ENCODE measurements at places on chromosomes 4 and X.

DNA sequence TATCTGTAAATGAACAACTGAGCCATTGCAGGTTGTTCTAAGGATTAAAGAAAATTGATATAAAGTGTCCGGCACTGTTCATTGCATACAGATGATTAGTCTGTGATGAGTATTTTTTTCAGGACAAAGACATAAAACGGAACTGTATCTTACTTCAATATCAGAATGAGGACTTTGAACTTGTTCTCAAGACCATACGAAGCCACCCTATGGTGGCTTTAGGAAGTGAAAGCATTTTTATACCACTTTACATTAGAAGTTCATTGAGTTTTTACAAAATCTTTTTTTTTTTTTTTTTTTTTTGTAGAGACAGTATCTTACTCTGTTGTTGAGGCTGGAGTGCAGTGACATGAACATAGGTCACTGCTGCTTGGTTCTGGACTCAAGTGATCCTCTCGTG is 45.2 kb upstream of the TRIM2 start:
- DNase-seq: no peak

GRCh38 chr4:25001509-25001908 is 29.2 kb downstream of the LGI2 start:
- DNase-seq: no peak

DNA sequence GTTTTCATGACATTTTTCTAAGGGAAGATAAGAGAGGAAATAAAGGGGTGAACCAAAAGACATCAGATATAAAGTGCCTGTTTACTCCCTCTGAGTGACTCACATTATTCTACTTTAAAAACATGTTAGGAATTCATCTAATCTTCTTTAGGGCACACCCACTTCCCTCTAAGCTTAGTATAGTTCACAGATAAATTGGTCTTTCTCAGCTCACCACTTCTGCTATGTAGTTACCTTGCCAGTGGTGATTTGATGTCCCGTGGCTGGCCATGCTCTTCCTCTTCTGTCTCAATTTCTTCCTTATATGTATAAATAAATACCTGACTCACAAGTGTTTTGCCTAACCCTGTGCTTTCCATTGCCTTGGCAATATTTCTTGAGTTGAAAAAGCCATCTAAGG is 96.8 kb downstream of the PDLIM5 start:
- no peak for DNase-seq

DNA sequence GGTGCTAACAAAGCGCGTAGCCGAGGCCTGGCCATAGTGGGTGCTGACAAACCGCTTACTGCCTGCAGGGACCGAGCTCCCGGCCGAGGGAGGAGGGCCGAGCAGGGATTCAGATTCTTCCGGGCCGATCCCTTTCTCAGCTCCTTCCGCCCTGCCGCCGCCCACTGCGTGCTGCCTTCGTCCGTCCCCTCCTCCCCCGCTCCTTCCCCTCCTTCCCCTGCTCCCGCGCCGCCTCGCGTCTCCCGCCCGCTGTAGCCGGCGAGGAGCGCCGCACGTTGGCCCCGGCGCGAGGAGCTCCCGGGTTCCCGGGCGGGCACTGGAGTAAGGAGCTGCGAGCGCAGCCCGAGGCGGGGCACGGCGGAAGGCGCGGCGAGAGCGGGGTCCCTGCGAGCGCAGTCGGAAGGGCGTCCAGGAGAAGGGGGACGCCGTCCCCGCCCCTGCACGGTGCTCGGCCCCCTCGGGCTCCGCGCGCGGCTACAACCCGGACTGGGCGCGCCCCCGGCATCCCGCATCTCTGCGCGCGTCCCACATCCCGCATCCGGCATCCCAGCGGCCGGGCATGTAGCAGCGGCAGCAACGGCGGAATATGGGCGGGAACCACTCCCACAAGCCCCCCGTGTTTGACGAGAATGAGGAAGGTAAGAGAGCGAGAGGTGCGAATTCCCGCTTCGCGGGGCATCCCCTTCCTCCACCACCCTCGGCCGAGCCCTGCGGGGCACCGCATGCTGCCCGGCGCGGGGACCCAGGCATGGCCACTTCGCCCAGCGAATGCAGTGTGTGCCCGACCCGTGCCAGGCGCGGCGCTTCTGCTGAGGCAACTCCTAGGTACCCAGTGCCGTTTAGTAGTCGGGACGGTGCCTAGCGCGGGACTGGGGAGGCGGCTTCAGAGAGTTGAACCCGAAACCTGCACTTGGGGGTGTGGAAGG is at the start of gene STK32B:
Gene STK32B, plus strand, starts transcription at position 203 of the 926 bp plus-strand sequence.
- DNase-seq: peak; percentile 13

- no peak for DNase-seq
Observed at GRCh38 chr4:85565761-85566480, 91.0 kb downstream of the ARHGAP24 start.
